ENCODE measurements at places on chromosomes 12 and 14.

DNA sequence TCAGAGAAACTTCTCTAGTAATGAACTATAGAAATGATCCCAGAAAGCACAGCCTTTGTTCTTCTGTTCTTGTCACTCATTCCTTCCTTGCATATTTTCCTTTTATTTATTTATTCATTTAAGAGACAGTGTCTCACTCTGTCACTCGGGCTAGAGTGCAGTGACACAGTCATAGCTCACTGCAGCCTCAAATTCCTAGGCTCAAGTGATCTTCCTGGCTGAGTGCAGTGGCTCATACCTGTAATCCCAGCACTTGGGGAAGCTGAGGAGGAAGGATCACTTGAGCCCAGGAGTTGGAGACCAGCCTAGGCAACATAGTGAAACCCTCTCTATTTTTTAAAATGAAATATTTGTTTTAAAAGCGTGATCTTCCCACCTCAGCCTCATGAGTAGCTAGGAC, 11.5 kb downstream of the TECPR2 start:
- DNase-seq: no peak

DNA sequence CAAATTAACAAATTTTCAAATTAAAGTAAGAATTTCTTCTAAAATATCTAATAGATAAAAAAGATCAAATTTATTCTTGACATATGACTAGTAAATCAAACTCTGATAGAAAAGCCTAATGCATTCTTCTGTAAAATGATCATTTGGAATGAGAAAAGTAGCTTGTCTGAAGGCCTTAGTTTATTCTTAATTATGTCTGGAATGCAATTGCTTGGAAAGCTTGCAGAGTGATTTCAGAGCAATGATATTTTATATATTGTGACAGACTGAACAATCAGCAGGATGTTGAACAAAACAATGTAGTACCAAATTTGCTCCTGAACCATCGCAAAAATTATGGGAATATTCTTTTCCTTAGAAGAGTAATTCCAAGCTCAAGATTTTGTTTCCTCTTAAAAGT, 789.6 kb upstream of the NOVA1 start:
- no peak for DNase-seq

DNA sequence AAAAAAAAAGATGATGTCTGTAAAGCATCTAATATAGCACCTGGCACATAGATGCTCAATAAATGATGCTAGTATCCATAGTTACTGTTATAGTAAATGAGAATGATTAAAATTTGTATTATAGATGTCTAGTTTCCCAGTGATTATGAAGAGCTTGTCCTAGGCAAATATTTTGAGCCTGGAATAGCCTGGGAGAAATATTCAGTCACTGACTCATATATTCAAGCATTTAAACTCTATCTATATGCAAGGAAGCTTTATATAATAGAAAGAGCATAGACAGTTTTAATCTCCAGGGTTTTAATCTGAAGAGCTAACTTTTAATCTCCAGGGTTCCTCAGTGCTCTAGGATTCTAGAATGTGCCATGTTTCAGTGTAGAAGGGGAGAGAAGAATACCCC, 91.5 kb upstream of the VASH1 start:
- DNase-seq: no peak

DNA sequence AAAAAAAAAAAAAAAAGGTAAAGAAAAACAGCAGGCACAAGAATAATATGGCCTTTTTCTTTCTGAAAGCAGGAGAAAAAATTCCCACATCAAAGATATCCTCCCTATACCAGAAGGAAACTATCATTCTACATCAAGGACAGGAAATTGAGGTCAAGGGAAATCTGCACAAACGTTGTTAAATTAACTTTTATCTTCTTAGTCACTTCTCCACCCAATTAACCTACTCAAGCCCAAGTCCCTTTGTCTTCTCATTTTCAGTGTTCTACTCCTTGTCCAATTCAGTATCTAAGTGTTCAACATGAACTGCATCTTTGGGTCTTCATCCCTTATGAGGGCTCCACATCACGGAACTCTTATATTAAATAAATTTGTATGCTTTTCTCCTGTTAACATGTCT, 15.7 kb downstream of the NDUFA12 start:
- DNase-seq: no peak

- no peak for DNase-seq
Observed at GRCh38 chr14:21255385-21256101, 13.7 kb downstream of the HNRNPC start.

DNA sequence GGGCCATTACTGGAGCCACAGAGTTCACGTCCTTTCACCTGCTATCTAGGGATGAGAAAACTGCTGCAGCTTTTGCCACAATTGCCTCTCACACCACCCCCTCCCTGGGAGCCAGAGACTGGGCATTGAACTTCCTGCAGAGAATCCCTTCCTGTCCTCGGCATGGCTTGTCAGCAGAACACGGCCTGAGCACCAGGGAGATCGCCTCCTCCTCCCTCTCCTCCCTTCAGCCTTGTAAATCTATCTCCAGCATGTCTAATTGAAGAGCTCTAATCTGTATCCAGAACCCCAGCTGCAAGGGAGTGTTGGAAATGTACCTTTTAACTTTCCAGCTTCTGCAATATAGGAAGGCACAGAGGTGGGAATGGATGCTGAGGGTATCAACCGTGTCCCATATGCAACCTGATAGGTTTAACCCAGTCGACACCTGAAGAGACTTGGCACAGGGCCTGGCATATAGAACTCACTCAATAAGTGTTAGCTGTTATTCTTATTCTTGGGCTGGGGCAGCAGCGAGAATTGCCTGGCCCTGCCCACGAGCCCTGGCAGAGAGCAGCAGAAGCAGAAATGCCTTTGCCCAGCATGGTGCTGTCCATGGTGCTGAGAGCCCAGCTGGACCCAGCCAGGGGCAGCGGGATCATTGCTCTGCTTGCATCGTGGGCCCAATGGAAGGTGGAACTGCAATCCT, 26.8 kb downstream of the TMEM63C start:
- no peak for DNase-seq

DNA sequence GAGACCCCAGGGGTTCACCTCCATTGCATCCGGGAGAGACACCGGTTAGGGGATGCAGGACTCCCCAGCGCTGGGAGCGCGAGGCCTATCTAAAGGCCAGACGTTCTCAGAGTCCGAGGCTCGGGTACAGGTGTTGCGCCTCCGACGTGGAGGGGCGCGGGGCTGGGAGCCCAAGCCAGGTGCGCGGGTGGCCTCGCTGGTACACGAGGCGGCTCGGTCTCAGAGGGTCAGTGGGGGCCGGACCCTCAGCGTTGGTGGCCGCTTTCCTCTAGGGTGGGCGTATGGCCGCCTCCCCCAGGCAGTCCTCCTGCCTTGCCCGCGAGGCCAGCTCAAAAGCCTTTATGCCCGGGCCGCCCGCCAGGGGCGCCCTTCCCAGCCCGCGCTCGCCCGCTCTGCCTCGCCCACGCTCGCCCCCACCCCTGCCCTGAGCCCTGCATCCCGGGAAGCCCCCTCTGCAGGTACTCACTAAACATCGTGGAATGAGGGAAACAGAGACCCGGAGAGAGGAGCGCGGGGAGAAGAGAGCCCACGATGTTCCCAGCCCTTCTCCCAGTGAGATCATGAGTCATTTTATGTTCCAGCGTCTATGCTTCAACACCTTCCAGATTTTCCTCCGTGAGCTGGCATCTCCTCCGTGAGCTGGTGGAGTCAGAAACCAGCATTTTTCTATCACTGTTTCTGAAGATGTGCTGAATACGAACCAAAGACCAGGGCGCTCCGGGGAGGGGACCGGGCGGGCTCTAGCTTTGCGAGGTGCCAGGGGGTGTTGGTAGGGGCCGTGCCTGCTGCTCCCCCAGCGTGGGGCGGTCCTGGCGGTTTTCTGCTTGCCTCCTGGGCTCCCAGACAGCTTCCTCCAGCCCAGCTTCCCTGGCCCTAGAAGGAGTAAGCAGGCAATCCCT, 73.8 kb downstream of the DIO3 start:
- no peak for DNase-seq

DNA sequence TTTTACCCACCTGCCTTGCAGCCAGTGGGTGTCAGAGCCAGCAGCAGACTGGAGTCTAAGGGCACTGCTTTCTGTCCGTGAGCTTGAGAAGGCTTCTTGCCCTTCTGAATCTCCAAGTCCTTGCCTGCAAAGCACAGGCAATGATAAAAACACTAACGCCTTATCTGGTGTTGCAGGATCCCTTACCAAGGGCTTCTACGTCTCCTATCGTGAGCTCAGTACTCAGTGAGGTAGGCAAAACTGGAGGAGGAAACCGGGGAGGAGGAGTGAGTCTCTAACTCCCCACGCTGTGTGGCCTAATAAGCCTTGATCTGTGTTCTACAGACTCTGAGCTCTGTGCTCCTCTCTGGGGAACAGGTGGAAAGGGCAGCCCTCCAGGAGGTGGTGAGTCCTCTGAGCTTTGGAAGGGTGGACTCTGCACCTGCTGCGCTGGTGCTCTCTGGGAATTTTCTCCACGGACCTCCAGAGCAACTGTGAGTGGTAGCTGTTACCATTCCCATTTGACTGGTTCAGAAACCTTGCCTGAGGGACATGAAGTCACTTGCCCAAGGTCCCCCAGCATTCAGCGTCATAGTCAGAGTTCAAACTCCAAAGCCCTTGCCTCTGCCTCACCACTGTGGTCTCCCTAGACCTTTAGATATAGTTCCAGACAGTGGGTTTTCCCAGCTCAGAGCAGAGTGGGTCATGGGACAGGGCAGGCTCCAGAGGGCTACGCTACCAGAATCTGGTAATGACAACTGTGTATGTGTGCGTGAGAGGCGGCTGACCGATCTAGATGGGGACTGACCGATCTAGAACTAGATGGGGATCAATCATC, 7.0 kb upstream of the MARK3 start:
- no peak for DNase-seq

- DNase-seq: no peak
Observed at GRCh38 chr14:94596361-94596760, 15.1 kb downstream of the SERPINA5 start.

DNA sequence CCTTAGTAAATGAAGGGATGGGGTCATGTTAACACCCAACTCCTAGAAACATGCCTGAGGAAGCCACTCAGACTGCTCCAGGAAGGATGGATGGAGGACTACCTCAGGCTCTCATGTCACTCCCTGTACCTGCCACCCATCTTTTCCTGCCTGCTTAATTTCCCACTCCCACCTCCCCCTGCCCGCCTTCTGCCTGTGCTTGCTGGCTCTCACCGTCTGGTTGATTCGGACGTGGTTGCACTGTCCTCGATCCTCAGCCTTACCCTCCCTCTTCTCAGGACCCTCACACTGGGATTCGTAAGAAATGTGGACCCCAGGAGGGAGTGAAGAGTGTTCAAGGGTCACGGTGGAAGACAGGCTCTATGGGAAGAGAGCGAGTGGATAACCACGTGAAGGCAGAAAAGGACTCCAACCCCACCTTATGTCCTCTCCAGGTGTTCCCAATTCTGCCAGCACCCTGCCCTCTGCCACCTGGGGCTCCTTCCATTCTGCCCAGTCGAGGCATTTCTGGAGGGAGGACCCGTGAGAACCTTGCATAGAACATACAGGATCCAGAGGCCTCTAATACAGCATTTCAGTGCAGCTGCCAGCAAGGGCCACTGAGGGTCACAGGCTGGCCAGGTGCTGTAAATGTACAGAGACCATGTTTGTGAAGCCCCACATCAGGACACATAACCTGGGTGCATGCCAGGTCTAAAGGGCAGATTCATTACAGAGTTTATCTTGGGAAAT, 12.9 kb downstream of the ITGB7 start:
- no peak for DNase-seq

- no peak for DNase-seq
Observed at GRCh38 chr12:93203361-93203760, 174.4 kb upstream of the NUDT4 start.

DNA sequence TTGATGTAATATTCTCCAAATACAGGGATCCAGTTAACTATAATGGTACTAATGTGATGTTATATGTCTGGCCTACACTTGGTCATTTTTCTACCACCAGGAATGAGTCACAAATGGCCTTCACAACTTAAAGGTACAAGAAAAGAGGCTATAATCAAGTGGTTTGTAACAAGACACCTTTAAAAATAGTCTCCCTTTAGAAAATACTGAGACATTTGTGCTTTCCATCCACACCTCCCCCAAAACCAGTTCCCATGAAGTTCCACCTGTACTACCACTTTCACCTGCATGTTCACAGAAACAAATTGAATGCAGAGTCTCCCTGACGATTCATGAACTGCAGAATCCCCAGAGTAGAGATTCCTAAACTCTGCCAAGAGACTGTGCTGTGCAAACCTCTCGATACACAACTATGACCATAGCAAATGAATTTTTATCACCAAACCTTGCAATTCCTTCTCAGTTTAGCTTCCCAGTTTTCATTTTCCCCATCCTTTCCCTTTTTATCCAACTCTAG, 6.0 kb downstream of the BTG1 start:
- no peak for DNase-seq

DNA sequence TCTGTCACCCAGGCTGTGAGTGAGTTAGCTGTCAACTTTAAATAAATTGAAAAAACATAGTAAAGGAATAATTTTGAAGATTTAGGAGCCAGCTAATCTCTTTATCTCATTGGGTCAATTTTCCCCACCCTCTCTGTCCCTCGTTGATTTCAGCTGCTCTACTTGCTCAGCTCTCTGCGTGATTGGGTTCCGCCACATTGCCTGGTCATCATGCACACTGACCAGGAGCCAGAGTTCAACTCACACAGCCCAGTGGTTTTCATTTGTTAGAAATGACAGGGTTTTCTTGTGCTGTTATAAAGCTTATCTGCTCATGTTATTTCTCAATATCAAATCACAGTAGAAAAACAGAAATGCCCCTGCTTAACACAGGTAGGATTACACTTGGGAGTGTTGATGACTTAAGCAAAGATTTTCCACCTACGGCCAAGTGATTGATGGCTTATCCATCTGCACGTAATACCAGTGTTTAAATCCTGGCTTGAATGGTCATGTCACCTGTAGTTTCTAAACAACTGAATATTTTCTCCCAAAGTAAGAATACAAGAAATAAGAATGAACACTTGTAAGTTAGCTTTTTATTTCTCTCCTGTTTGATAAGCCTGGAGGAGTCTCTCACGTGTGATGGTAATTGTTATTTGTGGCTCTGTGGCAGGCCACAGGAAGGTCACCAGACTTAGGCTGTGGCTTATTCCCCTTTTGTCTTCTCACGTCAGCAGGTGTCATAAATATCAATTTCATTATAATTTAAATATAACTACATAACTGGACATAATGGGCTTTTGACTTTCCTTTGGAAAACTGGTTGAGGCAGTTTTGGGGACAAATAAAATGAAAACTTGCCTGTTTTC, 367.2 kb upstream of the DDHD1 start:
- DNase-seq: no peak

- no peak for DNase-seq
Observed at GRCh38 chr12:5718680-5719079, 226.4 kb downstream of the ANO2 start.
